ENCODE measurements at places on chromosomes 3 and 15.
A peak's percentile ranks its signal among the peaks of the same experiment; 100 is the strongest.

- H3K4me3 ChIP-seq = peak overlapping the region; percentile 72
- no peaks in the 10 kb centered on the region for H3K27me3 ChIP-seq
- peak; percentile 74 for DNase-seq
- peak overlapping the region; percentile 94 for H3K27ac ChIP-seq
Observed at GRCh38 chr3:71010726-71011455, 572.6 kb downstream of the FOXP1 start.

DNA sequence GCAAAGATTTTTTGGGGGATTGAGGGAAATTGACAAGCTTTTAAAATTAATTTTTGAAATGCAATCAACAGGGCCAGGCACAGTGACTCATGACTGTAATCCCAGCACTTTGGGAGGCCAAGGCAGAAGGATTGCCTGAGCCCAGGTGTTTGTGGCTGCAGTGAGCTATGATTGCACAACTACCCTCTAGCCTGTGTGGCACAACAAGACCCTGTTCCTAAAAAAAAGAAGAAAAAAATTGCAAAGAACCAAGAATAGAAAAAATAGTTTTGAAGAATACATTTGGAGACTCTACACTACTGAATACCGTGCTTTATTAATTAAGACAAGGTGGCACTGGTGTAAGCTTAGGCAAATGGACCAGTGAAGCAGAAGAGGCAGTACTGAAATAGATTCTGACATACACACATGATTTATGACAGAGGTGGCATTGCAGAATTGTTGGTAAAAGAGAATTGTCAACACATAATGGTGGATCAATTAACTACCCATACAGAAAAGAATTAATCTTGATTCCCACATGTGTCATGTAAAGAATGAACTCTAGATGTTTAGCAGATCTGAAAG lies 443.3 kb upstream of the ATP11B start:
- H3K4me1 ChIP-seq = no peaks in the 10 kb centered on the region
- no peak overlapping the region for H3K27ac ChIP-seq
- H3K4me3 ChIP-seq = no peak overlapping the region

DNA sequence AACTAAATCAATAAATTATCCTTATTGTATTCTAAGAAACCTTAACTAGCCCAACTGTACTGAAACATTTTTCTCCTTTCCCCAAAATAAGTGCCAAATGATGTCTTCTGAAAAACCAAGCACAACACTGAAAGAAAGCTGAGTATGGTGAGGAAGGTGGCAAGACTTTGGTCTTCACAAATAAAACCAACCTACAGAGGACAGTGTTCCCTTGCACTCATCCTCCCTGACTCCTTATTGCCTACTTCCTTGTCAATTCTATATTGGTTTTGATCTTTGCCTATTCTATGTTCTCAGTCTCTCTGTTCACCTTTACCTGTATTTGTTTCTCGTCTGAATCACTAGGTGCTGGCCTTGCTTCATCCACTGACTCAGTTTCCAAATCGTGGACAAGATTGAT lies 490.1 kb upstream of the ZNF385D start:
- H3K4me1 ChIP-seq = no peaks in the 10 kb centered on the region
- no peaks in the 10 kb centered on the region for H3K27me3 ChIP-seq
- H3K27ac ChIP-seq = no peak overlapping the region
- no peaks in the 10 kb centered on the region for H3K36me3 ChIP-seq
- DNase-seq = no peak
- no peak overlapping the region for H3K4me3 ChIP-seq

- H3K27me3 ChIP-seq = no peaks in the 10 kb centered on the region
- H3K27ac ChIP-seq = no peak overlapping the region
- H3K4me1 ChIP-seq = no peaks in the 10 kb centered on the region
- H3K36me3 ChIP-seq = peaks cover 13% of the 10 kb centered on the region
Observed at GRCh38 chr3:197080344-197080743, 50.7 kb upstream of the MELTF start.

DNA sequence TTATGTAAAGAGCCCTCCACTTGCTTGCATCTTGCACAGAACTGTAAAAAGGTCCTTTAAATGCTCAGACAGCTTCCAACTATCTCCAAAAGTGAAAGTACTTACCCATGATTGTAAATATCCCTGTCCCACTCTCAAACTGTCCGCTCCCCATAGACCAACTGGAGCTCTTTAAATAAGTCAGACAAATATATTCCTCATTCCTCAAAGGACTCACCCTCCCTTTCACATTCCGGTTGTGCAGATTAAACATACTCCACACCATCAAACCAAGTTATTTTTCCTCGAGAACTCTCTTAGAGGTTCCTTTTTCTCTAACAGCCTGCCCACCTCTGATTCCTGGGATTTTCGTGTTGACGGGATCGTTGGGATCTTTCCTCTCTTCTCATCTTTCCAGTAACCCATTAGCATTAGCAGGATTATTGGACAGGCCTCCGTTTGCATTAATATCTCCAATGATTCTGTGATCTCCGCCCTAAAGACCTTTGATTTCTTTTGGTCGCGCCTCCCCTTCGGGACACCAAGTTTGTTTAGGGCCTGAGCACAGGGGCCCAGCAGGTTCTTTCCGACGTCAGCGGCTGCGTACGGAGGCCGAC lies 763 bp downstream of the GOLGB1 start:
- H3K27ac ChIP-seq = no peak overlapping the region
- no peak overlapping the region for H3K4me3 ChIP-seq
- H3K4me1 ChIP-seq = peaks cover 9% of the 10 kb centered on the region
- no peak for DNase-seq

GRCh38 chr3:95899911-95900310 lies 914.5 kb upstream of the EPHA6 start:
- no peak overlapping the region for H3K4me3 ChIP-seq
- H3K27ac ChIP-seq = no peak overlapping the region
- no peaks in the 10 kb centered on the region for H3K27me3 ChIP-seq
- no peaks in the 10 kb centered on the region for H3K4me1 ChIP-seq
- H3K36me3 ChIP-seq = no peaks in the 10 kb centered on the region

- DNase-seq = no peak
- H3K4me1 ChIP-seq = no peaks in the 10 kb centered on the region
- no peak overlapping the region for H3K27ac ChIP-seq
Observed at GRCh38 chr15:70375006-70375431, 277.3 kb upstream of the TLE3 start.

All from T-helper 2 cell treated with Interferon-gamma antibody and Interleukin-4, amounts not matched to agents 5 μg/mL and 100 μg/mL, for 36 hours (primary cell).